Stimulated activated CD4-positive, alpha-beta T cell treated with anti-CD3 and anti-CD28 coated beads, Interleukin-1b, Interleukin-23, amount 100 ng/mL, for 1 hour (primary cell): ENCODE measurements at places on chromosomes 3 and 15.

GRCh38 chr15:74431645-74432044, 2.1 kb downstream of the SEMA7A start:
- DNase-seq = no peak

- no peak for DNase-seq
These were observed 84.3 kb downstream of the FLNB start for GRCh38 chr3:58092521-58092920.

- no peak for DNase-seq
These were observed 95.7 kb upstream of the C3orf80 start for GRCh38 chr3:160129459-160130061.

- no peak for DNase-seq
These were observed 107.0 kb downstream of the ETFA start for GRCh38 chr15:76204109-76204845.

- no peak for DNase-seq
These were observed 3.7 kb downstream of the TRANK1 start for GRCh38 chr3:36941162-36941561.
